ENCODE measurements at places on chromosomes 3 and 15.

DNA sequence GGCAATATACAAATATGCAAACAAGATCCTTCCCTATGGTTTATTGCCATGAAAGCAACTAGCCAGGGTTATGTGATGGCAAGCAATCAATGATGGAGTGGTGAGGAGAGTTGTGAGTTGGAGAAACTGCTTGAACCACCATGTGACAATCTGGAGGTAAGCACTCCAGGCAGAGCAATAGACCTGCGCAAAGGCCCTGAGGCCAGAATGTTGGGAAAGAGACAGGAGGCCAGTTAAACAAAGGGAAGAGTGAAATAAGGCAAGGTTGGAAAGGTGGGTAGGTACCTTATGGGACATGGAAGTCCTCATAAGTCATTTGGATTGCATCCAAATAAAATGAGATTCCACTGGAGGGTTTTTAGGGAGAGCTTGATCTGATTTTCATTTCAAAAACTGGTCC, 80.0 kb upstream of the WNT5A start:
- DNase-seq = no peak

DNA sequence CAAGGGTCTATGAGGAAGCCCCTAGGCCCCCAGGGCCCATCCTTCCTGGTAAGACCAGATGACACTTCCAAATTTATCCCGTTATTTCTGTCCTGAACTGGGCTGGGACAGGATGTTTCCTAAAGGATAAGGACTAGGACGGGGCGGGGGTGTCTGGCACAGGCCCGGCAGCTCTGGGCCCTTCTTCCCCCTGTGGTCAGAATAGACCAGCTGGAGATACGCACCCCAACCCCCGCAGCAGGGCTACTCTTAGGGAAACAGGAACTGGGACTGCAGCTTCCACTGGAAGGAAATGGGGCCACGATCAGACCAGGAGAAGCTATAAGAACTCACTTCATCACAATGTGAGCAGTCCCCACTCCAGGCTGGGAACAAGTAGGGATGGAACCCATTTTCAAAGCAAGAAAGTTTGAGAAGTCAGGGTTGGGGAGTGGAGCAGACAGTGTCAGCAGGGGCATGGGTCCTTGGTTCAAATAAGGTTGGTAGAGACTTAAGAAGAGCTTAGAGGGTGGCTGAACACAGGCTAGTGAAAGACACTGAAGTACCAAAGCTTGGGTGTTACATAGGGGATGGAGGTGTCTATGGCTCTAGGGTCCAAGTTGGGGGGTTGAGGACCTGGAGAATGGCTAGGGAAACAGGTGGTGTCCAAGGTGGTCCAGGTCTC, 1.1 kb downstream of the NCKIPSD start:
- DNase-seq = no peak

DNA sequence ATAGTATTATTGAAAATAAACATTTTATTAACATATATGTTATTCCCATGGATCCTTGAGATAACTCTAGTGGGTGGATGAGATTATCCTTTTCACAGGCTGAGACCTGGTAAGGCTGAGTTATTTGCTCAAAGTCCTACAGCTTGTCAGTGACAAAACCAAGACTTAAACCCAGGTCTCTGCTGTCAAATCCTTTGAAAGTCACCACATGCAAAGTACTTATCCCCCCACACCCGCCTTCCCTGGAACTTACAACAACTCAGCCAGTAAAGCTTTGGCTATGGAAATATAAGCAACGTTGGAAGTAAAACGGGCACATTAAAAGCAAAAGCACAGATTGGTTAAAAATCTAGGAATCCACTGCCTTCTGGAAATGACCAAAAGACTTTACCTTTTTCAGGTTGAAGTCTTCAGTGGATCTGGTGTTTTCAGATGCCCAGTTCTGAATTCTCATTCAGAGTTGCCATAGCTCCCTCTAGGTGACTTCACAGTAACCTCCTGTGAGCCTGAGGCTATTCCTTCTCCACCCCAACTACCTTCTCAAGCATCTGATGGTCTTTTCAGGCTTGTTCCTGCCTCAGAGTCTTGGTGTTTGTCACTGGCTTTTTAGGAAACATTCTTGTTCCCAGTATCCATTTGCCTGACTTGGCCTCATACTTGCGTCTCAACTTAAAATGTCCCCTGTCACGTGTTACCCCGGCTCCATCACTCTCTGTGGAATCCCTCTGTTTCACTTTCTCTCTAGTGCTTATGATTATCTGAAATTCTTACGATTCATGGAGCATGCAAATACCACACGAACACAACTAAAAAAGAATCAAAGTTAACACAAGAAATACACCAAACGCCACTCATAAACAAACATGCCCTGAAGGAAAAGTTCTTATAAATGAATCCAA, 131.2 kb downstream of the MAGI1 start:
- no peak for DNase-seq

DNA sequence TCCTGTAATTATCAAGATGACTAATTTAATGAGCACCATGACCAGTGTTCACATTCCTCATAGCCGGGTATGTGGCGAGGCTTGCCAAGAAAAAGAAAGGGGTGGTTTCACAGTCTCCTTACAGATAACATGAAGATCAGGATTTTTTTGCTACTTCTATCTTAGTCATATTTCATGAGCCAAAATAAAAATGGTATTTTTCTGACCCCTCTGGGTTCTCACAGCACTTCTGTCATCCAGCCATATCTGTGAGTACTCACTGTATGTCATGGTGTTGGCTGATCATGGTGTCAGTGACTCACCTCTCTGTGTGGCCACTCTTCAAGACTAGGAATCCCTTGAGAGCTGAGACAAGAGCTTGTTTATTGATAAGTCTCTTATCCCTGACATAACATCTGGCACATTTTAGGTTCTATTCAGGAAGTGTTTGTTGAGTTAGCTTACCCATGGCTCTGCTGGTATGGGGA, 130.5 kb upstream of the LMCD1 start:
- peak; percentile 62 for DNase-seq

DNA sequence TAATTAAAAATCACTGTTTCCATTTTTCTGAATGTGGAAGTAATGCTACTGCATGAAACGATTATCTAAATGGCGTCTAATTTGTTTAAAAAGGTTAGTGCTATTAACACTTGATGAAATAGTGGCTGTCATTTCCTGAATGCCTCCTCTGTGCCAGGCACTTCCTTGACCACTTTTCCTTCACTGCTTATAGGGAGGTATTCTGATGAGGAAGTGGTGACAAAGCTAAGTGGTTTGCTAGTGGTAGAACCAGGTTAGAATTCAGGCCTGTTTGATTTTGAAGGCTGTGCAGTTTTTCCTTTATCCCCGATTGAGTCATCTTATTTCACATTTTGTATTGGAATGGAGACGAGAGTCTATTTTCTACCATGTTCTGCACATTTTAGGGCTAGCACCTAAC, 119.0 kb downstream of the USP13 start:
- DNase-seq = no peak

- peak; percentile 6 for DNase-seq
Measured at GRCh38 chr3:167032267-167032876, 347.7 kb downstream of the ZBBX start.
